ENCODE measurements at places on chromosomes 2 and 18. TPM values are rescaled to one million over a fixed set of nuclear protein-coding genes. Genes with fewer than 3 reads are reported as not detected.
A peak's percentile ranks its signal among the peaks of the same experiment; 100 is the strongest.

DNA sequence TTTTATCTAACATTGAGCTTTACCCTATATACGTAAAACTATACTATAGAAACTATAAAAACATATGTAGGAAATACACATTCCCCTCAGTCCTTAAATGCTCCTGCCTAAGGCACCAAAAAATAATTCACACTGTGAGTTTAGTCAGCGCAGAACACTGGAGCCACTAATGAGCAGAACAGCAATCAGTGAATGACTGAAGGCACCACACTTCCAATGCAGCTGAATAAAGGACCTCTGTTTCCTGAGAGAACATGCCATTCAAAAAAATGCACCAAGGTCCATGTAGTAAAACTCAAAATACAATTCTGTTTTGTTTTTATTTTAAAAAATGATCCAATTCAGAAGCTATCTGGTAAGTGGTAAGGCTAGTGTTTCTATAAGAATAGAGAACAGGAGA, 1280.6 kb upstream of the NRXN1 start:
- no peak for DNase-seq

DNA sequence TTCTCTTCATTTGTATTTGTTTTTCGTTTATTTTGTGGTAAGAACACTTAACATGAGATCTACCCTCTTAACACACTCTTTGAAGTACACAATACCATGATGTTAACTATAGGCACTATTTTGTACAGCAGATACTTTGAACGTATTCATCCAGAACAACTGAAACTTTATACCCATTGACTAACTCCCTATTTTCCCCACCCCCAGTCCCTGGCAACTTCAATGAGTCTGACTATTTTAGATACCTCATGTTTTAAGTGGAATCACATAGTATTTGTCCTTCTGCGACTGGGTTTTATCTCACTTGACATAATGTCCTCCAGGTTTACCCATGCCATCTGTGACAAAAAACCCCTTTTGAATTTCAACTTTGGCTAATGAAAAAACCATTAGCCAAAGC, 356.3 kb upstream of the CDH20 start:
- DNase-seq: no peak

GRCh38 chr2:222049946-222050345, 248.9 kb downstream of the PAX3 start:
- DNase-seq: peak; percentile 23

GRCh38 chr18:25298853-25299274, 53.1 kb downstream of the ZNF521 start:
- DNase-seq: peak; percentile 99

- no peak for DNase-seq
Observed at GRCh38 chr2:20348542-20348941, 2.1 kb downstream of the PUM2 start.

Gene SLC11A1
- under 0.01 TPM for total RNA-seq

Gene ERICH2
- not detected for total RNA-seq

Gene STPG4
- 0.28 TPM for total RNA-seq

Gene TTL
- total RNA-seq: 44.7 TPM
